ENCODE measurements at places on chromosomes 12 and 14. TPM values are rescaled to one million over a fixed set of nuclear protein-coding genes. Genes with fewer than 3 reads are reported as not detected.

Gene ACTR6
- 17.2 TPM for polyA plus RNA-seq

Gene HOXC12
- 0.08 TPM for polyA plus RNA-seq

Gene WNT1
- polyA plus RNA-seq: not detected

Gene TRIM9
- 2.5 TPM for polyA plus RNA-seq

Gene STAC3
- 563 TPM for polyA plus RNA-seq

Gene DENND5B
- 18.1 TPM for polyA plus RNA-seq

Gene LRRC10
- not detected for polyA plus RNA-seq

Gene RIMBP2
- 0.71 TPM for polyA plus RNA-seq

Gene SMOC1
- 3.9 TPM for polyA plus RNA-seq

Gene DHH
- polyA plus RNA-seq: 0.83 TPM

Gene TCHP
- polyA plus RNA-seq: 19.0 TPM

Gene CRIP1
- 55.3 TPM for polyA plus RNA-seq

Gene C12orf60
- polyA plus RNA-seq: 1.7 TPM

Gene CCDC177
- 0.07 TPM for polyA plus RNA-seq

Gene MYF6
- polyA plus RNA-seq: 102 TPM

Gene GPRC5D
- not detected for polyA plus RNA-seq

Gene KRT74
- not detected for polyA plus RNA-seq

Gene ANKRD33
- polyA plus RNA-seq: not detected

Gene SYT10
- 0.09 TPM for polyA plus RNA-seq

Gene LTBP2
- polyA plus RNA-seq: 6.2 TPM

Gene LIN7A
- polyA plus RNA-seq: 4.7 TPM

Gene KSR2
- not detected for polyA plus RNA-seq

Gene OASL
- polyA plus RNA-seq: not detected

Gene SLC7A8
- polyA plus RNA-seq: 3.4 TPM
